Left lobe of liver (tissue), 2 donors: ENCODE measurements at places on chromosomes 5 and 9.

- no peak for DNase-seq
Measured at GRCh38 chr5:73853091-73853490, 227.1 kb downstream of the ARHGEF28 start.

- no peak for DNase-seq
Measured at GRCh38 chr5:159567461-159567860, 237.2 kb upstream of the IL12B start.

DNA sequence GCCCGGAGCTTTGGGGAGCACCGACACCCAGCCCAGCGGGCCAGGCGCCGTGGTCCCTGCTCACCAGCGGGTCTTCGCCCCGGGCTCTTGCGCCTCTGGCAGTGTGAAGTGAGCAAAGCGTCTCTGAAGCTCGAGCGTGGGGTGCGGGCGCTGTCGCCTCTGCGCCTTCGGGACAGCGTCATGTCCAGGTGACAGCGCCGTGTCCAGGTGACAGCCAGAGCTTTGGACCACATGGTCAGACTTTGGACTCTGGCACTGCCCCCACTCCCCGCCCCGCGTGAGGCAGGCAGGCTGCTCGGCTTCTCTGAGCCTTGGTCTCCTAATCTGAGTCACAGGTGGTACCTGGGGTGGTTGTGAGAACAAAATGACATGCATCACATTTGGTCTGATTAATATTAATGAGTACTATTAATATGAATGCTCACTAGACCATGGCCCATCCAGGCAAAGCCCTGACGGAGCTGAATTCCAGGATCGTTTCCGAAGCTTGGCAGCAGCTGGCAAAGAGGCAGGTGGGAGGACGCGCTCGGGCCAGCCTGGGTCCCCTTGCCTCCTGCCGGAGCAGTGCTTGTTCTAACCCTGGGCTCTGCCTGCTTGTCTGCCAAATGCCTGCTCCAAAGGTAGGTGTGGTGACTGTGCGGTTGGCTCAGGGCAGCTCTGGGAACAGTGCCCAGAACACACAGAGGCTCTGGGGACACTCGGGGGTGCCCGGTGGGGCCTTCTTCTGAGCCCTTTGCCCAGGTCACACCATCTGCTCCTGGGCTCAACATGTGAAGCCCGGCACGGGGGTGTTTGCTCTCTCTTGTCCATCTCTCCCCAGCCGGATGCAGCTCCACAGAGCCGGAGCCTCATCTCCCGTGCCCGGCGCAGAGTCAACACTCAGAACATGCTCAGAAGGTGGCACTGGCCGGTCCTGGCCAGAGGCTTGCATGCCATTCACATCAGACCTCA, 157.1 kb downstream of the OLFM1 start:
- peak; percentile 87 for DNase-seq

GRCh38 chr9:7756088-7756487, 43.5 kb downstream of the DMAC1 start:
- no peak for DNase-seq

GRCh38 chr9:133528876-133529241, 4.1 kb upstream of the MYMK start:
- no peak for DNase-seq

DNA sequence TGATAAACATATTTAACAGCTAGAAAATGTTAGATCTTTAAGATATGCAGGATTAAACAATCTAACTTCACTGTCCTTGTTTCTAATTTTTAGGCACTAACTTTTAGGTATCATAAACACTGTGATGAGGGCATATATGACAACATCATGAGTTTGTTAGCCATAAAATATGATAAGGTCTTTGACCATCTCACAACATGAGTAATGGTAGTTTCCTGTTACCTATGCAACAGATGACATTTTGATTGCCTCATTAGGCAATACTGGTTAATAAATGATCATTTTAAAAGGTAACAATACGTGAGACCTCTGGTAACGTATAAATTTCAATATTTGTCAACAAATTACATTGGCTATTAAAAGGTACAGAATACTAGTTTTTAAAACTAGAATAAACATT, 613.5 kb downstream of the PDE4D start:
- DNase-seq: no peak

DNA sequence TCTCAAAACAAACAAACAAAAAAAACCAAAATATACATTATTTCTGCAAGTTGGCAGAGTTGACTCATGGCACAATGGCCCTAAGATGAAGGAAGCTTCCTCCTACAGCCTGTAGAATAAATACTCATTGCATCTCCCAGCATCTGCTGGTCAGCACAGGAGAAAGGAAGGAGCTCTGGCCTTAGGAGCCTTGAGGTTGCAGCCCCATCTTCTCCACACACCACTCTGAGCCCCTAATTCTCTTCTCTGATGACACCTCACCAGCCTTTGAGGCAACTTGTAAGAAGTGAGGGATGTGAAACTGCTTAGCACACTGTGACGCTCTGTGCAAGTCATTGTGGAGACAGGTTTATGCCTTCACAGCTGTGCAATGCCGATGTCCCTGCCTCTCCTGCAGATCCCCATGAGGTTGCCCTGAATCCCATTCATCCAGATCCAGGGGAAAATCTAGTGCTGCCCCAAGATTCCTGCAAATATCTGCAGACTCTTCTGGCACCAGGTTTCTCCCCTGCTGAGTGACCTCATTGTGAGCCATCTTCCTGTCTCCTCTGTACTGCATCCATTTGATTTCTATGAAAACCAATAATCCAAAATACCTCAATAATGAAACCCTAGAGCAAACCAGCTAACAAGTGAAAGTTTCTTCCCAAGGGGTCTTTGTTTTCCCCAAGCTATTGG, 65.3 kb upstream of the TGFBR1 start:
- no peak for DNase-seq

DNA sequence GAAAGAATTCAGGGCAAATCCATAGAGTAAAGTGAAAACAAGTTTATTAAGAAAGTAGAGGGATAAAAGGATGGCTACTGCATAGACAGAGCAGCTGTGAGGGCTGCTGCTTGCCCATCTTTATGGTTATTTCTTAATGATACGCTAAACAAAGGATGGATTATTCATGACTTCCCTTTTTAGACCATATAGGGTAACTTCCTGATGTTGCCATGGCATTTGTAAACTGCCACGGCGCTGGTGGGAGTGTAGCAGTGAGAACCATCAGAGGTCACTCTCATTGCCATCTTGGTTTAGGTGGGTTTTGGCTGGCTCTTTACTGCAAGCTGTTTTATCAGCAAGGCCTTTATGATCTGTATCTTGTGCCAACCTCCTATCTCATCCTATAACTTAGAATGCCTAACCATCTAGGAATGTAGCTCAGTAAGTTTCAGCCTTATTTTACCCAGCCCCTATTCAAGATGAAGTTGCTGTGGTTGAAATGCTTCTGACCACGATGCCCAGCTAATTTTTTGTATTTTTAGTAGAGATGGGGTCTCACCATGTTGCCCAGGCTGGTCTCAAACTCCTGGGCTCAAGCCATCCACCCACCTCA, 42.1 kb downstream of the RFK start:
- no peak for DNase-seq

GRCh38 chr5:88322785-88323184, 54.1 kb upstream of the TMEM161B start:
- no peak for DNase-seq

GRCh38 chr9:96163712-96164111, 138.3 kb downstream of the HSD17B3 start:
- DNase-seq: no peak

- DNase-seq: peak; percentile 39
Measured at GRCh38 chr5:132267931-132268768, 10.7 kb downstream of the PDLIM4 start.

- no peak for DNase-seq
Measured at GRCh38 chr9:13607481-13608441, 328.3 kb upstream of the MPDZ start.

DNA sequence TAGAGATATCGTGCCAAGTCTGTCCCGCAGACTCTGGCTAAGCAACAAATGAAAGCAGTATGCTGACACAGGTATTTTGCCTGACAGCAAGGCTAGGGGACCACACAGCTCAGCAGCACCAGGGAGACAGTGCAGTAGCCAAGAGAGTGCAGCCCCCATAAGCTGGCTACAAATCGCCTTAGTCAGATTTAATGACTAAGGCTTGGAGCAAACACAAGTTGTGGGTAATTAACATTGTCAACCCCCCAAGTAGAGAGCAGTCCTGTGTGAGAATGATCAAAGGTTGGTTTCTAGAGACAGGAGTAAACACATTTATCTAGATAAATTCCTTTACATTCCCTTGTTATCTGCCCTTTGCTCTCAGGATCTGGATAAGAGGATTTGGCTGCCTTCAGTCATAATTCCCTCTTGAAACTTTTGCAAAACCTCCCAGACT, 1434.5 kb upstream of the CDH6 start:
- DNase-seq: no peak
